ENCODE measurements at places on chromosomes 2 and 18. TPM values are rescaled to one million over a fixed set of nuclear protein-coding genes. Genes with fewer than 3 reads are reported as not detected.

Gene TDRD15
- total RNA-seq = not detected

Gene TMEM37
- not detected for total RNA-seq

Gene GALR1
- total RNA-seq = under 0.01 TPM

Gene ABCB6
- total RNA-seq = 17.7 TPM

Gene MAP2
- total RNA-seq = 767 TPM

Gene SRD5A2
- under 0.01 TPM for total RNA-seq

Gene POTEJ
- total RNA-seq = not detected

Gene SMC6
- 22.6 TPM for total RNA-seq

Gene PIEZO2
- total RNA-seq = 3.9 TPM

Gene APLF
- total RNA-seq = 4.7 TPM

Gene HOXD4
- not detected for total RNA-seq

Gene NLRC4
- 0.49 TPM for total RNA-seq

Gene SNTG2
- total RNA-seq = 0.98 TPM

Gene NT5DC4
- not detected for total RNA-seq

Gene COLEC12
- total RNA-seq = 13.8 TPM

All from temporal lobe (tissue), 4 donors.